ENCODE measurements at places on chromosomes 12 and 14. TPM values are rescaled to one million over a fixed set of nuclear protein-coding genes. Genes with fewer than 3 reads are reported as not detected.

DNA sequence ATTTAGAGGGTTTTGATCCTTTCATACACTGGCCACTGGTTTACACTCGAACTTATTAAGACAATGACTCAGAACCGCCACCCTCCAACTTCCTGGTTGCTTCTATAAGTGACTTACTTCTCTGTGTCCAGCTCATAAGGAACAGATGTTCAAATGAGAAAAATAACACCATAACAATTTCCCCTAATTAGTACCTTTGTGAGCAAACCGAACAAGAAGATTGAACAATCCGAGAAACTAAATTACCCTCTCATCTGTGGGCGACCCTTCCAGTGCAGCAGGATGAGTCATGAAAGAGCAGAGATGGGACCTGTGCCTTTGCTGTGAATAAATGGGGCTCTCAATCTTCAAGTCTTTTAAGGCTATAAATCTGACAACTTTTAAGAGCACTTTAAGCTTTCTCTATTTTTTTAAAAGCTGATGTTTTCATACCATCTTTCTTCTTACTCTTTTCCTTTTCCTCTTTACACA lies 146.8 kb upstream of the RASSF8 start:
- H3K4me3 ChIP-seq: no peak overlapping the region
- no peaks in the 10 kb centered on the region for H3K27me3 ChIP-seq
- no peaks in the 10 kb centered on the region for H3K4me1 ChIP-seq

- H3K27ac ChIP-seq: no peak overlapping the region
- DNase-seq: no peak
- no peaks in the 10 kb centered on the region for H3K27me3 ChIP-seq
Measured at GRCh38 chr14:103194256-103195045, 71.2 kb downstream of the TNFAIP2 start.

TSPAN11 gene
- 0.54 TPM for polyA plus RNA-seq

KRT81 gene
- not detected for polyA plus RNA-seq

PAPLN gene
- polyA plus RNA-seq: 1.2 TPM
